Left renal cortex interstitium (tissue), 4 donors: ENCODE measurements at places on chromosomes 2 and 18.

GRCh38 chr2:231113489-231113888 is 11.4 kb downstream of the HTR2B start:
- no peak for DNase-seq

DNA sequence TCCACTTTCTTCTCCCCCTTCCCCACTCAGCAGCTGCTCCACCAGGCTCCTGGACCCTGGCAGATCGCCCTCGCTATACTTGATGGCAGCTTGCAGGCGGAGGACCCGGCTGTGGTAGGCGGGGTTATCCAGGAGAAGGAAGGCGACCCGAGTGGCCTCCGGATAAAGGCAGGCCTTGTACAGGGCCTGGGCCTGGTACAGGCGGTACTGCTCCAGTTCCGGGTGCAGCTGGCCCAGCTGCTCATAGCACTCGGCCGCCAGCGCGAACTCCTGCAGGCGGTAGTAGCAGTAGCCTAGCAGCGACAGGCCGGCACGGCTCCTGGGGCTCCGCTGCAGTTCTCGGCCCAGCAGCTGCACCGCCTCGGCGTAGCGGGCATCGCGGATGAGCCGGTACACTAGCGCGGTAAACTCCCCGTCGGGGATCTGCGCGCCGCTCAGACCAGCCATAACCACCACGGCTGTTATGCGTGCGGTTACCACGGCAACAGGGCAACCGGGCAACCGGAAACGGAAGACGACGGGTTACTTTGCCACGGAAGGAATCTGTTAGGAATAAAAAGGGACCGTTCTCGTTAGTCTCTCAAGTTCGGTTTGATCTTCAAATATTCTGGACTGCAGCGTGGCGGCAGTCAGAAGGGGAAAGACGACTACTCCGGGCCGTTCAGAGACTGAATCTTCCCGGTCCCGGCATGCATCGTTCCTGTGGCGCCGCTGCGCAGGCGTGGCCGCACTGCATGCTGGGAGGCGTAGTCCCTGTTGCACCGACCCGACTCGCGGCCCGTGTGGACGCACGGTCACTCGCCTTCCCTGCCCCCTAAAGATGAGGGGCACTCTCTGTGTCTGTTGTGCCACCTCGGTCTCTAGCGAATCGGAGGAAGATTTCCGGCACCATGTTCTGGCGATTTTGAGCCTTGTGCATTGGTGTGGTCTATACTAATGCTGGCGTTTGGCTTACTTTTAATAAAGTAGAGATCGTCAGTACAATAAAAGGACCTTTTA is 226.0 kb downstream of the AGPS start:
- peak; percentile 92 for DNase-seq

GRCh38 chr18:59900222-59901128 is 679 bp downstream of the PMAIP1 start:
- DNase-seq, result no peak

DNA sequence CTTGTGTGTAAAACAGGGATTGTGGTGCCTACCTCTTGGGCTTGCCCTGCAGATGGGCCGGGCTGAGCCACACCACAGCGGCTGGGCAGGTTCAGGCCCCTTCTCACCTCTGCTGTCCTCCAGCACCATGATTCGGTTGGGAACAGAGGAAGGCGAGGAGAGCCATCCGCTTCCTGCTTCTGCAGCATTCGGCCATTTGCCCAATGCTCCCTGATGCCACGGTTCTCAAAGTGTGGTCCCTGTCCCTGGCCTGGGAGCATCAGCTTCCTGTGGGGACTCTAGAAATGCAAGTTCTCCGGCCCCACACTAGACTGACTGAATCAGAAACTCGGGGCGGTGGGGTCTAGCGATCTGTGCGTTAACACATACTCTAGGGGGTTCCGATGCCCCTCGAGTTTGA is 65.1 kb downstream of the RRM2 start:
- no peak for DNase-seq

- no peak for DNase-seq
These were observed 126.4 kb upstream of the NXPH2 start for GRCh38 chr2:138906549-138906948.

- DNase-seq, result no peak
These were observed 50.4 kb downstream of the PLB1 start for GRCh38 chr2:28546242-28546641.
